CD4-positive, alpha-beta T cell treated with Interleukin-10 for 1 hour (primary cell): ENCODE measurements at places on chromosomes 4 and X.
A peak's percentile ranks its signal among the peaks of the same experiment; 100 is the strongest.

DNA sequence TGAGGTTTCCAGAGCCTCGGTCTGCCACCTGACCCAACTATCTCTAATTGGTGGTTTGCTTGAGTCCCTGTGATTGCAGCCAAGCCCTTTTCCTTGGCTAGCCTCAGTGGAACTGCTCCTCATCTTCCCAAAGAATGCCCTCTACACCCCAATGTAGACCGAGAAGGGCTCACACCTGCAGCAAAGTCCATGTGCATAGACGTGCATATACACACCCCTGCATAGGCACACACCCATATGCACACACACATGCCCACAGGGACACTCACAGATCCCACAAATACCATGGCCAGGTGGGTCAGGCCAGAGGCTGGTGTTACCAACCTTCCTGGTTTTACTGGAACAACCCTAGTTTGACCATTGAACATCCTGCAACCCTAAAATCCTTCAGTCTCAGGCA, 332 bp downstream of the AWAT2 start:
- DNase-seq, result no peak

- no peak for DNase-seq
These were observed 42.5 kb downstream of the FAAH2 start for GRCh38 chrX:57329008-57329407.

GRCh38 chrX:129553619-129554288, 13.7 kb downstream of the OCRL start:
- DNase-seq, result no peak

- DNase-seq, result peak; percentile 50
These were observed 29.0 kb downstream of the NOP14 start for GRCh38 chr4:2934077-2934812.

GRCh38 chrX:72366178-72366577, 60.5 kb upstream of the CITED1 start:
- DNase-seq, result no peak

DNA sequence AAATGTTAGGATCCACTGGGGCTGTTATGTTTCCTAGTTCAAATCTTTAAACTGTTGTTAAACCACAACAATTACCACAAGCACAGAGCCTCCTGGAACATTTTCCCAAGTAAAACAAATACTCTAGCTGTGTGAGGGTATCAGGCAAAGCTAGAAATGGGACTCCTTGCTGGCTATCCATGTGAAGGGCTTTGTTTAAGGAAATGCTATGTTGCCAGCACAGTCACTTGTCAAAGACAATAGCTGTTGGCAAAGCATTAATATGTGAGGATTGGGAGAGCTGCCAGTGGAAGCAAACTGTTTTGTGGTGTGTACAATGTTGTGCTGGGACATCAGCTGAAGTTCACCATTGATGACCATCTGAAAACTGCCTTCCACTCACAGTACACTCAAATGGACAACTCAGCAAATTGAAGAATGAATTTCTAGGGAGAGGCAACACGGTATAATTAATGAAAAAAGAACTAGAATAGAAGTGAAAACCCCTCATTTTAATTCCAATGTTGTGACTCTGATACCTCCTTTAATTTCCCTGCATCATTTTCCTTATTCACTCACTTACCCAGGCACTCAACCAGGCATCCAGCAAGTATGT, 100.8 kb downstream of the ANXA3 start:
- DNase-seq, result no peak

- DNase-seq, result no peak
These were observed at the start of gene ADAMTS3 for GRCh38 chr4:72568959-72569718. Gene ADAMTS3 (minus strand): TSS chr4:72569221. CDS start chr4:72568762, 459 bp downstream.

GRCh38 chr4:126924237-126924636, 708.5 kb upstream of the INTU start:
- no peak for DNase-seq

DNA sequence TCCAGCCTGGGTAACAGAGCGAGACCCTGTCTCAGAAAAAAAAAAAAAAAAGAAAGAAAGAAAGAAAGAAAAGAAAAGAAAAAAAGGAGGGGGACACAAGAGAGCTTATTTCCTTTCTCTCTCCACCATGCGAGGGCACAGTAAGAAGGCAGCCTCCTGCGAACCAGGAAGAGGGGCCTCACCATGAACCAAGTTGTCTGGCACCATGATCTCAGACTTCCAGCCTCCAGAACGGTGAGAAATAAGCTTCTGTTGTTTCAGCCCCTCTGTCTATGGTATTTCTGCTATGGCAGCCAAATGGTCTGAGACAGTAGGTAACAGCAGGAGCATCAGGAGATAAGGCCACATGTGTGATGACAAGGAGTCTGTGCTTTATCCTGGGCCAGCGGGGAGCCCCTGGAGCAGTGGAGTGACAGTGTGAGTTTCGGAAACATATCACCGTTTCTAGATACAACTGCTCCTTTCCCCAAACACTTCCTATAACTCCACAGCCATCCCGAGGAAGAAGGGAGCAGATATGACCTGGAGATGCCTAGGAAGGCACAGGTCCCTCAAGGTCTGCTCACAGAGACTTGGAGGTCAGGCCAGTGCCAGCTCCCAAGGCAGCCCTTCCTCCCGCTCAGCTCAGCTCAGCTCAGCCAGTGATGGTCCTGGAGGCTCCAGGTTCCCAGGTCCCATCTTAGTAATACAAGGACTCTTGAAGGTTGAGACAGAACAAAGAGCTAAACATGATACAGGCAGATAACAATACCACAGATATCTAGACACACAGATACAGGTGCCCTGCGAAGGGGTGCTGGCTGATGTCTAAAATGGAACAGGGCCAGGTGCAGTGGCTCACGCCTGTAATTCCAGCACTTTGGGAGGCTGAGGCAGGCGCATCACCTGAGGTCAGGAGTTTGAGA, 17.7 kb downstream of the JAKMIP1 start:
- DNase-seq, result peak; percentile 21

DNA sequence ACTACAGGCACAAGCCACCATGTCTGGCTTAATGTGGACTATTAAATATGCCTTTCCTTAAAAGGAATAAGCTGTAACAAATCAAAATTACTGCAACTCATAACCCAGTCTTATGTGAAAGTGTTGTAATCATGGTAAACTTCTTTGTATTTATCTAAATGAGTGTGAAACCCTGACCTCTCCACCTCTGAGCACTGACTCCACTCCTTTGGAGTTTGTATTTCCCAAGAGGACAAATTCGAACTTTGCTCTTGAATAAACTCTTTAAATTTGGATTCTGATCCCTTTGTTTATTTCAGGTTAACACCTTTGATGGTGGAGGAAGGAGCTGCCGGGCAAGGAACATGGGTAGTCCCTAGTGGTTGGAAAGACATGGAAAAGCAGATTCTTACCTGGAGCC, 48.3 kb upstream of the FAM9A start:
- no peak for DNase-seq

DNA sequence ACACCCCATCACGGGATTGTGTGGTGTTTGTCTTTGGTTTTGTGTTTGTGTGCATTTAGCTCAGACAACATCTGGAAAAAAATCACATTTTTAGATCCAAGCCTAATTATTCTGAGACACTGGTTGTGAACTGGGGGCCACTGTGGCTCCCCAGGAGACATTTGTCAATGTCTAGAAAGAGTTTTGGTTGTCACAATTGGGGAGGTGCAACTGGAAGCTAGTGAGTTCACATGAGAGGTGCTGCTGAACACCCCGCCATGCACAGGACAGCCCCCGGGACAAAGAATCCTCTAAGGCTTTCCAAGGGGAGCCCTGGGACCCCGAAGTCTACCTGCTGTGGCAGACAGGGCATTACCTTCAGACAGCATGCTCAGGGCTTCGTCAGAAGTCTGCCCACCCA, 26.5 kb downstream of the GPR143 start:
- DNase-seq, result no peak

GRCh38 chr4:168731006-168731636, 234.3 kb downstream of the PALLD start:
- DNase-seq, result no peak

GRCh38 chr4:67394879-67395278, 150.4 kb downstream of the CENPC start:
- no peak for DNase-seq

- no peak for DNase-seq
These were observed 36.3 kb upstream of the AREG start for GRCh38 chr4:74408639-74409038.

DNA sequence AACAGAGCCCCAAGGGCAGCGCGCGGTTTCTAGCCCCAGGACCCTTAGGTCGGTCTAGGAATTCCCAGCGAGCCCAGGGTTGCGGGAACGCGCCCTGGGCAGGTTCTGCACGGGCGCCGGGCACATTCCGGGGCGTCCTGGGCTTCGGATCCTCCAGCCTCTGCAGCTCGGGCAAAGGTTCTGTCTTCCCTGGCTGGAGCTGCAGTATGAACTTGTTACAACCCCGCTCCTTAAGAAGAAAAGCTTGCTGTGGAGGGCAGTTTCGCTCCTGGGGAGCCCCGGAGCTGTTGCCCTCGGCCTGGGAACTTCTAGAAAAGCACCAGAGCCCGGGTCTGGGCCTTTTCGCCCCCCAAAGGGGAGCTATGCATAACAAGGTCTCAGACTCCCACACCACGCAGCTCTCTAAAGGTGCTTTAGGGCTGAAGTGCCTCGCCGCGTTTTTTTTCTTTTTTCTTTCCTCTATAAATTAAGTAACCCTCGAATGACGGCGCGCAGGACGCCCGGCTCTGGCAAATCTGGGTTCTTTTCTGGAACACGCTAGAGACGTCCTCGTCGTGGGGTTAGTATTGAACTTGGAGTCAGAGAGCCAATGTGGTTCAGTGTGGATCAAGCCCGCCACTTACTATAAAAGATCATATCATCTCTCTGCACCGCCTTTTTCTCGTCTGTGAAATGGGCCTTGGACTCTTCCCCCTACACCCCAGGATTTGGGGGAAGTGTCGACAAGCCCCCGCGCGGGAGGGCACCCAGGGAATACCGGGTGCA, 5.7 kb downstream of the MSX1 start:
- no peak for DNase-seq

DNA sequence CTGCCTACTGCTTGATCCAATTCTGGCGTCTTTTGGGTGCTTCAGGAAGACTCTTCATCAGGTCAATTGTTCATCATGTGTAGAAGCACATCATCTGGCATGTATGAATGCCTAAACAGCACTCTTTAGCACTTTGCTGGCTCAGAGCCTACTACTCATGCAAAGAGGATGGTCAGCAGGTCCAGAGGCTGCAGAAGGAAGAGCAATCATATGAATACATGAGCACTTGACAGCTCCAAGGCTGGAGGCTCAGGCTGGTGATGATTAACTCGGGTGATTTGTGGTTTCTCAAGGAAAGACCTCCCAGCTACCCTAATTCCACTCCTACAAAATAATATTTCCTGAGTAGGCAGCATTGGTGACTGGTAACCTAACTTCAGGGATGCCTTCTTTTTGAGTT, 103.8 kb upstream of the CXCL13 start:
- no peak for DNase-seq

DNA sequence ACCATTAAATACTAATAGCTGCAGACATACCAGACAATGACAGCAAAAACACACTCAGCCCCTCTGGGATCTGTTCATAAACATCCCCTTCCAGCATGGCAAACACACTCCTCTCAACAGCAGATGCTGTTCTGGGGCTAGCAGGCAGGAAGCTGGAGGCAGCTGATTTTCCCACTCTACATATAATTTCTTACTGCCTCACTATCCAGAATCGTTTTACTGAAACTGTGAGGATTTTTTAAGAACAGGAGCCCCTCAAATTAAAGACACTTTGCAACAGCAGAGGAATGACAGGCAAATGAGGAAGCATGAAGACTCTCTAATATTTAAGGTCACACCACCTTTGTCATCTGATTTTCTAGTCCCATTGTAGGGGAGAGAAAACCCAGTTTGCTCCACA, 2.2 kb downstream of the MAPK10 start:
- DNase-seq, result no peak

DNA sequence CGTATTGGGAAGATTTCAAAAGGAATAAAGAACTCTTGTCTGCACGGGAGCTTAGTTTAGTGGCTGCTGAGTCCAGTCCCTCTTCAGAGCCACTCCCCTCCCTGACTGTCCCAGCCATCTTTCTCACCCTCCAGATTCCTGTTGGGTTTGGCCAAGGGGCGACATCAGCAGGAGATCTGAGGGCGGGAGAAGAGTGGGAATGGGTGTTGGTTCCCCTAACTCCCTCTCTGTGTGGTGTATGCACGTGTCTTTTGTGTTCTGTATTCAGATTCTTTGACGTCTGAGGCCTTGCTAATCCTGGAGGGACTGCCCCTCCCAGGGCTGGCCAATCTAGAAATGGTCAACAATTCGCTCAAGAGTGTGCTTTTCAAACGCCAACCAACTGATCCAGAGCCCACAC, 37.4 kb downstream of the CYTL1 start:
- no peak for DNase-seq

GRCh38 chrX:107508925-107509324, 59.5 kb downstream of the FRMPD3 start:
- no peak for DNase-seq

DNA sequence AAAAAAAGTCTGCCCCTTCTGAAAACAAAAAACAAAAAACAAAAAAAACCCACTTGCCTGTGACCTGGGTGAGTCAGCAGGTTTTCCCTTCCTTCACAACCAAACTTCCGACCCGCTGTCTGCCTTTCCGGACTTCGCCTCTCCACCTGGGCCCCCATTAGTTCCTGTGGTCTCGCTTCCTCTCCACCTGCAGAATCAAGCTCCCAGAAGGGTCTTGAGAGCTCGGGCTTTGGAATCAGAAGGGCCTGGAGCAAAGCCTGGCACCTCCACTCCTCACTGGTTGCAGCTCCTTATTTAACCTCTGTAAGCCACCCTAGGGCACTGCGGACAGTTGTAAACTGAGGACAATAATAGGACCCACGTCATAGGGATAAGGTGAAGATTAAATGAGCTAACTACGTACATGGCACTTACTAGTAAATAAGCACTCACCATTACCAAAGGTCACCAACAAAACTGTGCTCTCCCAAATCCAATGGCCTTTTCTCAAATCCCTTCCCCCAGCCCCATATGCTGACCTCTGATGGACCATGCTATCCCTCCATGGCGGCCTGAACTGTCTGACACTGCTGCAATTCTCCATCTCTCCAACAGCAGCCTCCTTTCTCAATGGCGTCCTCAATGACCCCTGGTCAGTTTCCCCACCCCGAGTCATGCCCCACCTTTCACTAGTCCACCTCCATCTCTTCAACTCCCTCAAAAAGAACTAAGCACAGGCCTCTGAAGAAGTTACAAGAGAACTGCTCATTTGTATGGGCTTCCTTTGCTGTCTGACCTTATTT, 64.2 kb downstream of the IRF2 start:
- peak; percentile 33 for DNase-seq

GRCh38 chrX:154436983-154437752, at the start of gene GDI1:
Gene GDI1 (plus strand): TSS chrX:154437154. CDS start chrX:154437255, 101 bp downstream.
- DNase-seq, result peak; percentile 69

GRCh38 chr4:103318327-103318726, 120.2 kb upstream of the CENPE start:
- DNase-seq, result no peak

DNA sequence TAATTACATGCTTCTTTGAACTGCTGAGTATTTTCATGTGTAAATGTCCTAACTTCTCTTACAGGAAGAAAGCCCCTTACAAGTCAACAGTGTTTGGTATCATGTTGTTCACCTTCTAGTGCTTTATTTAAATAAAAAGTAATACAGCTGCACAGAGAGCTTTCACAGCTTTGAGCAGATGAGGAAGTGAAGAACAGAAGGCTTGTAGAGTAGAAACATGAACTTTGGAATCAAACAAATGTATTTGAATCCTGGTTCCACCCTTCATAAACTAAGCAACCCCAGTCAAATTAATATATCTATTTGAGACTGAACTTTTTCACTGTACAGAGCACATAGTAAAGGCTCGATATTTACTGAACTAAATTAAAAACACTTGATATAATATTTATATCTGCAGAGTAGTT, 120.5 kb downstream of the CAMK2D start:
- DNase-seq, result no peak

GRCh38 chr4:47550899-47551548, 65.9 kb downstream of the ATP10D start:
- no peak for DNase-seq
